ENCODE measurements at places on chromosomes 12 and 14.

DNA sequence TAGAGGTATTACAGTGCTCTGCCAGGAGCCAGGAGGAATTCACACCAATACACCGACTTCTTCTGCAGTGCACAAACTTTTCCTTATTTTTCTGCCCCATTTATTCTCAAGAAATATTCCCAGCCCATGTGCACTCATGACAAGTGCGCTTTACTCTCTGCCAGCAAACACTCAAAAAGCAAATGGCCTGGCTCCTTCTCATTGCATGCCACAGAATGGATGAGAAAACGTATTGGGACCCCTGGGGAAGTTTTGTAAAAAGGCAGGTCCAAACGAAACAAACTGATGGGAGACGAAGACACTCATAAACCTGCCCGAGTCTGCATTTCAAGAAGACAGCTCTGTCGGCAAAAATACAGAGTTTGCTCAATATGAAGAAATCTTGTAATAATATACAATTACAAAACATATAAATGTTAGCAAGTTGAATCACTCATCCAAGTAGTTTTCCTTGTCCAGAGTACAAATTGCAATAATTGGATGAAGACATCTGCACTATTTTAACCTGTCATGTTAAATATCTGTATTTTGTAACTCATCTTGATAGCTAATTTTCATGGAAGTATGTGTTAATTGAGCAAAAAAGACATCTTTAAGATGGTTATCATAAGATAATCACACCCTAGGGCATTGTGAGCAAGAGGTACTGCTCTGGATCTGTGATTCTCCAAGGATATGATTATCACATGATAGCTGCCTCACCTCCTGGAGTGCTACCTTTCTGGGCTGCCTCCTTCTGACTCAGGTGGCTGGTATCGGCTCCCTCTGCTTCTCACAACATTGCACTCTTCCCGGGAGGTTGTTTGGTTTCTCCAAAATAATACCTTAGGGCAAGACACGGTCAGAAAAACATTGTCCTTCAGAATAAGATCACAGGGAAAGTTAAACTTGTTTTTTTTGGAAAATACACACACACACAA, 260.8 kb upstream of the G2E3 start:
- no peak for DNase-seq

GRCh38 chr14:100082723-100083122, 17.5 kb downstream of the EVL start:
- DNase-seq: no peak

- no peak for DNase-seq
Measured at GRCh38 chr14:88029500-88029899, 24.6 kb downstream of the GPR65 start.

- DNase-seq: no peak
Measured at GRCh38 chr14:91545204-91545603, 35.1 kb upstream of the PPP4R3A start.

DNA sequence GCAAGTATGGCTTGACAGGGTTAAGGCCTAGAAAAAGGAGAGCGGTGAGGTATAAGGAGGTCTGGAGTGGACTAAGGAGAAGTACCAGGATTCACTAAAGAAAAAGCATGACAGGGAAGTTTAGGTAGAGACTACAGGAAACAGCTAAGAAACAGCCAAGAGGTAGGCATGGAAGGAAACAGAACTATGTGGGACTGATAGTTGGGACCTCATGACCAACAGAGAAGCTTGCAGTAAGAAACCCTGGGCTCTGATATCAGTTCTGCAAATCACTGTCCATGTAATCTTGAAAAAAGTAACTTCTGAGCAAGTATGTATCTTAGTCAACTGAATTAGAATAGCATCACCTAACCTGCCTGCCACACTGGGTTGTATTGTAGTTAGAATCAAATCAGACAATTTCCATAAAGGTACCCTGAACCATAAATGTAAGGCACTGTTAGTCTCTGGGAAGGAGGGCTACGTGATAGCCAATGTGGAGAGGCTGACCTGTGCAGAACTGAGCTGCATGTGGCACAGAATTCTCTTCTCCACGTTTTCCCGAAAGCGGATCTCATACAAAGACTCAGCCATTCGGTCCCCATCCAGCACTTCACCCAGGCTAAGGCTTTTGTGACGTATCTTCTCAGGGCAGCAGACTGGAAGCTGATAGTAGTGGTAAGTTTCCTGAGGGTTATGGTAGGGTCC, 912 bp downstream of the TM9SF1 start:
- no peak for DNase-seq

GRCh38 chr12:26642361-26642760, 190.6 kb downstream of the ITPR2 start:
- no peak for DNase-seq

GRCh38 chr14:24631749-24632335, 2.1 kb downstream of the GZMB start:
- no peak for DNase-seq

- no peak for DNase-seq
Measured at GRCh38 chr12:76871742-76872141, 7.1 kb downstream of the CSRP2 start.

GRCh38 chr14:23548351-23549318, 2.9 kb downstream of the ZFHX2 start:
- no peak for DNase-seq

- no peak for DNase-seq
Measured at GRCh38 chr12:3097836-3098235, 20.7 kb downstream of the TSPAN9 start.

- no peak for DNase-seq
Measured at GRCh38 chr12:51371295-51371953, 19.8 kb downstream of the GALNT6 start.

DNA sequence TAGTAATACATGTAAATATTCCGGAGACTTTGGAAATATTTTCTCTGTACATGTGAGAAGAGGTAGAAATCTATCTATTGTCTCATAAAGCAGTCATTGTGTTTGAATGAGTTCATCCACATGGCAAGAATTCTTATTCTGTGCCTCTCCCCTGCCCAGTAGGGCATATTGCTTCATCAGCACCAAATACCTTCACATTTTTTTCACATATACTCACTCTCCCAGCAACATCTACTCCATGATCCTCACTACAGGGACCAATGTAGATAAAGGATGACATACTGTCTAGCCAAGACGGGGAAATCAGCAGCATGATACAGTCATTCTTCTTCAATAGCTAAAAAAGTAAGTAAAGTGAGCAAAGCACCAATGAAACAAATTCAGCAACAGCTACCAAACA, 1.3 kb upstream of the TAS2R14 start:
- DNase-seq: no peak

- no peak for DNase-seq
Measured at GRCh38 chr12:81078469-81079196, 754 bp downstream of the ACSS3 start.

- DNase-seq: no peak
Measured at GRCh38 chr14:68036202-68036601, 216.6 kb downstream of the RAD51B start.

DNA sequence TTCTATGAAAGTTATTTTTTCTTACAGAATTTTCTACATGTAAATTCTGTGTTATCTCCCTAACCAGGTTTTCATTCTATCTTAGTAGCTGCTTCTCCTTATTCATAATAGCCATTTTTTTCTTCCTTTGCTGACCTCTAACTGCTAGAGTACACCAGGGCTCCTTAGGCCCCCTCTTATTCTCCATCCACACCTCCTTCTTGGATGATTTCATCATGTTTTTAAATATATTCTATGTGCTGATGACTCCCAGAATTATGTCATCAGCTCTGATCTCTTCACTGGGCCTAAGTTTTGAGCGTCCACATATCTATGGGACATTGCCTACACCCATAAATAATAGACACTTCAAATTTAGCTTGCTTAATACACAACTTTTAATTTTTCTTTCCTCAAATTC, 721.5 kb downstream of the SLC16A7 start:
- DNase-seq: no peak

- no peak for DNase-seq
Measured at GRCh38 chr12:112967306-112967705, 11.0 kb upstream of the OAS2 start.

DNA sequence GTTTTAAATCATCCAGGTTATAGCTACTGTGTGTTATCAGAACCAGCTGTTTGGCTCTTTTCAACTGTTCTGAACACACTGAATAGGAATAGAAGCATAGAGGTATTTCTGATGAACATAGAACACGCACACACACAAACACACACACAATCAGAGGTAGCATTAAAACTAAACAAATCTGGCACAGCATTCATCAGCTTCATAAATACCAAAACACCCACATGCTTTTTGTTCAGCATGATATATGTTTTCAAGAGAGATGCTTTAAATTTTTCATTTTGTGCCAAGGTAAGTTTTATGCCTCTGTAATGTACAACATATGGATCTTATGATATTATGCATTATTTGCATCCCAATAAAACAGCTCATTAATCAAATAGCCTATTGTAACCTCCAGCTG, 208.6 kb downstream of the GALC start:
- DNase-seq: no peak

DNA sequence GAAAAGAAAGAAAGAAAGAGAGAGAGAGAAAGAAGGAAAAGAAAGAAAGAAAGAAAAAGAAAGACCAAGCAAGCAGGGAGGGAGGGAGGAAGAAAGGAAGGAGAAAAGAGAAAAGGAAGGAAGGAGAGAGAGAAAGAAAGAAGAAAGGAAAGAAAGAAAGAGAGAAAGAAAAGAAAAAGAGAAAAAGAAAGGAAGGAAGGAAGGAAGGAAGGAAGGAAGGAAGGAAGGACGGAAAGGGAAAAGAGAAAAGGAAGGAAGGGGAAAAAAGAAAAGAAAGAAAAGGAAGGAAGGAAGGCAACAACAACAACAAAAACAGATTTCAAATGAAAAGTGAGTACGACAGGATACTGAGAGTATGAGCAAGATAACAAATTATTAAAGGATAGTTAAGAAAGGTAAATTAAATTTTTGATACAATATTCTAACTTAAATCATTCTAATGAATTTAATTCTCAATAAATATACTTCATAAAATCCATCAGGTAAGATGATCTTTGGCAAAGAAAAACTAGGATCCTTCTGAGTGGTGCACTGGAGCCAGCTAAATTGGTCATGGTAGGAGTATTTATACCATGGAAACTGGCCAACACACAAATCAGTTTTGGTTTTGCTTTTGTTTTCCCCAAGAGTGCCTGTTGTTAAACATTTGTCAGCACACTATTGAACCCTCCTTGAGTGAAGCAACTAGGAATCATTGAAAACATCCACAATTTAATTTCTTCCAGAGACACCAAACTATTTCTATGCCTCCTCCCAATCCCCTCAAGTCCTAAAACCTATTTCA, 56.1 kb upstream of the DYRK2 start:
- DNase-seq: no peak

DNA sequence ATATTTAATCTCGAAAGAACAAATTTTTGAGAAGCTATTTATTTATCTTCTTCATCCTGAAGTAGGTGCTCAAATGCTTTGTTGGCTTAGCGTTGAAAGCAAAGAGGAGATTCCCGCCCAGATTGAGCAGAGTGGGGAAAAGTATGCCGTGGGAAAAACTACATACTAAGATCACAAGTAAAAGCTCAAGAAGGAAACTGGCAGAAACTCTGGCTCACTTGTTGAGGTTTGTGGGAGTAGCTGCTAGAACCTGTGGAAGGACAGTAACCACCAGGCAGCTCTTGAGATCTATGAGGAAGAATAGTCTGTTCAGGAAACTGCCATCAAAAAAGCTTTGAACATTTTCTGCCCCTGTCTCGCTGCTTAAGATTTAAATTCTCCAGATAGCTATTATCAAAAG, 3.9 kb downstream of the MYRFL start:
- DNase-seq: no peak

GRCh38 chr12:122981587-122982476, 1.4 kb downstream of the ARL6IP4 start:
- DNase-seq: no peak

DNA sequence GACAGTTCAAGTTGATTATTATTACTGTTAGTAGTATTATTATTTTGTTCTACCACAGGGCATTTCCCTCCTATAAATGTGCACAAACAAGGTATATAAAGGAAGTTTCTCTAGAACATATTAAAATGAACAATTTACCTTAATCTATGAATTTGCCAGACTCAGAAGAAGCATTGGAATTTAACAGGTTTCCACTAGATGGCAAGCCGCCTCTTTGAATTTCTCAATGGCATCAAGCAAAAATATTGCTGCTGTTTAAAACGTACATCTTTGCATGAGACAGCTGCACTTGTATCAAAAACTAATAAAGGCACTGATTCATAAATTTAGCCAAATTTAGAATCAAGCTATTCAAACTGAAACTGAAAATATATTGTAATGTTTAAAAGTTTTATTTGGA, 34.6 kb upstream of the MIS18BP1 start:
- DNase-seq: no peak

- DNase-seq: no peak
Measured at GRCh38 chr14:66496188-66496807, 10.1 kb downstream of the CCDC196 start.

GRCh38 chr12:124097701-124098100, 124.7 kb downstream of the ZNF664 start:
- DNase-seq: no peak

GRCh38 chr12:76519538-76519937, 40.0 kb downstream of the OSBPL8 start:
- DNase-seq: no peak

DNA sequence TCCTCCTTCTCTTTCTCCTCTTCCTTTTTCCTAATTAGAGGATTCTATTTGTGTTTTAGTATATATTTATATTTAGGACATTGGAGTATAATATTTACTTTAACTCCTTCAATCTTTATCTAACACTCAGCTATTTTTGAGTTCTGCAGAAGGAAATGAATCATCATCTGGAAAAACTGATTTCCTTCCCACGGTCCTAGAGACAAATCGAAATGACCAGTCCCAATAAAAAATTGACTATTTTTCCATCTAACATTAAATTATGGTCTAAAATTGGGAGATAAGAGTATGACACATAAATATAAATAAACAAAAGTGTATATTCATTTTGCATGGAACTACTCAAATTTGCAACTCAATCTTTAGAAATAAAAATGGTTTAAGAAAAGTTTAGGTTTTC, 167.4 kb downstream of the TMTC3 start:
- no peak for DNase-seq

DNA sequence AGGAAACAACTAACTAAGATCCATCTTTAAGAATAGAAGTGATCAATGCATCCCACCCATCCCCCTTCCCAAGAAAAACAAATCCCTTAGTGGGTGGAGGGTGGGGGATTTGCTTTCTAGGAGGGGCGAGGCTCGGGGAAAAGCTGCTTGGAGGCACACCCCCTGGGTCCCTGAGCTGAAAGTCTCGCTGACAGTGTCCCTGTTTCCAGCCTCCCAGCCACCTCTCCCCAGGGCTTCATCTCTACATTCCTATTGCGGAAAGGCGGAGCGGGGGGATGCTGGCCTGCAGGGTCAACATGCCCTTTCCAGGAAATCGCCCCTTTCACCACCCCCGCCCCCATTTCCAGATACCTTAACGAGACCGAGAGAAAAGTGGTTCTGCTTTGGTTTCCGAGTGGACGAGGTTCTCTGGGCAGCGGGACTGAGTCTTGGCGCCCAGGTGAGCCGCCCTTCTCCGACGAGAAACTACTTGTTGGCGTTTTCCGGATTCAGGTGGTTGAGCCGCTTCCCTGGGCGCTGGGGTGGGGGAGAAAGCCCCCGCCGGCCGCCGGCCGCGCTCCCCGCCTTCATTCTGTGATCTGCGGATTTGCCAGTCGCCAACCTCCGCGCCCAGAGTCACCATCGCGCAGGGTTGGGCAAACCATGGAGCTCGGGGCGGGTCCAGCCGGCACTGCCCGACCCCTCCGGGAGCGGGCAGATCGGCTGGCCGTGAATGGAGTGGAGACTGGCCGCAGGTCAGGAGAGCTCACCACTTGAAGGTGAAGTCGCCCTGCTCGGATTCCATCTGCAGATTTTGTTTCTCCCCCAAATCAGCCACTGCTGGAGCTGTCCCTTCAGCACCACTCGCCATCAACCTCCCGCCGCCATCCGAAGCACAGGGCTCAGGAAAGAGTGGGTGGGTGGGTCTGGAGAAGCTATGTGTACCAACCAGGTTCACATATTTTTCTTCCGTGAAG, 505 bp downstream of the KCNC2 start:
- peak; percentile 28 for DNase-seq
